Activated CD4-positive, alpha-beta T cell treated with anti-CD3 and anti-CD28 coated beads, Interleukin-2, amount 50 U/mL, for 48 hours (primary cell): ENCODE measurements at places on chromosomes 5 and 9.

DNA sequence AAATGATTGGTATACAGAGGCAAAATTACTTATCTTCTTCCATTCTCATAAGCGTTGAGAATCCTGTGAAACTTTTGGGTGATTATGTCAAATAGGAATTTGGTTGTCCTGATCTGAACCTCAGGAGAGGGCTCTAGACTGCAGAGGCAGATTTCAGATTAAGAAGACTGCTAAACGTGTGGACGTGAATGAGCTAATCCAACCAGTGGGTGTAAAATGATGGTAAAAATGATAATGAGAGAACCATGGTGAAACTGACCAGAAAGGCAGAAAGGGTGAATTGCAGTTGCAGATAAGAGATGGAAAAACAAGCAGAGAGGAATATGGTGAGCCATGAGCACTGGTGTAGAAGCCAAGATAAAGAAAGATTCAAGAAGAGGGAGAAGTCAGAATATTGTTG is 1200.2 kb upstream of the CDH6 start:
- DNase-seq, result no peak

DNA sequence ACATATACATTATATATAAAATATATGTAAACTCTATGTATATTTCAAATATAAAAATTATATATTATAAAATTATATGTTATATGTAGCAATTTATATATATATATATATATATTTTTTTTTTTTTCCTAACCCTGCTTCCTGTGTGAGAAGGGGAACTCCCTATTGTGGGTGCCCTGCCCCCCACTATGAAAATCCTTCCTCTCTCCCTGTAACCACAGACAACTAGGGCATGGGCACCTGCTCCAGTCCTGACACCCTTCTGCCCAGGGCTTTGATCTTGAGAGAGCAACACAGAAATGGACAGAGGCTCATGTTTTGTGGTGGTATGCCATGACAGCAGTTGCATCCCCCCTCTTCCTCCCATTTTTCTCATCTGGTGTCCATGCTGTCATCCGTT is 148.7 kb upstream of the IL12B start:
- DNase-seq, result no peak

DNA sequence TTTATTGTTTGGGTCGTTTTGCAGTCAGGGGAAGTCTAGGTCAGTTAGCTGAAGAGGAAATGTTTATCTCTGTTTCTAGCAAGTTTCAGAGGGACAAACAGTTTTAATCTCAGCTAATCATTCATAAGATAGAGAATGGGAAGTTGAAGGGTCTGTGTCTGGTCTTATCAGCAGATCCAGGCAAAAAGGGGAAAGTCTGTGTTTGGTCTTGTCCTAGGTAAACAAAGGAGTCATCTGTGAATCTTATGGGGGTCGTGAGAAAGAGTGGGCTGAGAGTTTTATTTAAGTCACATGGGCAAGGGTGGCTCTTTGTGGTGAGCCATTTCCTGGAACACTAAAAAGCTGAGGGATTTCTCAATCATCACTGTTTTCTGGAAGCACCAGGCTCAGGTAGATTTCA is 5.6 kb upstream of the SNCAIP start:
- DNase-seq, result no peak

GRCh38 chr9:1469996-1470395 is 419.8 kb downstream of the DMRT2 start:
- no peak for DNase-seq

DNA sequence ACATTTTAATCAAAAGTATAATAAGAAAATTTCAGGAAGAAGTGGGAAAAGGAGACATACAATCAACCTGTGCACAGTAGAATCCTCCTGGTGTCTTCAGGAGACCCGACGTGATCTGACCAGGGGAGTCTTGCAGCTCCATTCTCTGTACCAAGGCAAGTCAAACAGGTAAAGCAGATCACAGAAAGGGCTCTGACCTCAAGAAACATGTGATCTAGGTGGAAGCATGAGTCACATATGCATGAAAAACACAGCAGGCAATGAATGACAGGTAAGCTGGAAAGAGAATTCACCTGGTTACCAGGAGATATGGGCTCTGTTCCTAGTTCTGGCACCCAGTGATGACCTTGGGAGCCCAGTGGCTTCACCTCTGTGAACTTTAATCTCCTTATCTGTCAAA is 19.4 kb upstream of the FABP6 start:
- DNase-seq, result no peak

DNA sequence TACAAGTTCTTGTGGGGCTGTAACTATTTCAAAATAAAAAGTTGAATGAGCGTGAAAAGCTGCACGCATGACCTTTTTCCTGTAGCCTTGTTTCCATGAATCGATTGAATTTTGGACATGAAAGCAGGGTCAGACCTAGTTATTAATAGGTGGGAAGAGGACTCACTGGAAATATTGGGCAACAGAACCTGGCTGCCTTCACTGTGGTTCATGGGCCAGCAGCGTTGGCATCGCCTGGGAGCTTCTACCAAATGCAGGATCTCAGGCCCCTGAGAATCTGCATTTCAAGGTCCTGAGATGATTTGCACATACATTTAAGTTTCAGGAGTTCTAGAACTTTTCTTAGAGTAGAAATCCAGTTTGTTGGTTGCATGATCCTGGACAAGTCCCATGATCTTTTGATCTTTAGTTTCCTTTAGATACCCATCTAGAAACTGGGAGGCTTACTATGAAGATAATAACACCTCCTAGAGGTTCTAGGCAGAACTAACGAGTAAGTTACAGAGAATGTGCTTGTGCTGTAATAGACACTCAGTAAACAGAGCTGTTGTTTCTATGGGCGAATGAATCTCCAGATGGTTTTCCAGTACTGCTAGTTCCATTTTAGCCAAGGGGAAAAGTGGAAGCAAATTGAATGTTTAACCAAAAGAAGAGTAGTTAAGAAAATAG is 12.4 kb downstream of the ANKRD33B start:
- DNase-seq, result no peak

DNA sequence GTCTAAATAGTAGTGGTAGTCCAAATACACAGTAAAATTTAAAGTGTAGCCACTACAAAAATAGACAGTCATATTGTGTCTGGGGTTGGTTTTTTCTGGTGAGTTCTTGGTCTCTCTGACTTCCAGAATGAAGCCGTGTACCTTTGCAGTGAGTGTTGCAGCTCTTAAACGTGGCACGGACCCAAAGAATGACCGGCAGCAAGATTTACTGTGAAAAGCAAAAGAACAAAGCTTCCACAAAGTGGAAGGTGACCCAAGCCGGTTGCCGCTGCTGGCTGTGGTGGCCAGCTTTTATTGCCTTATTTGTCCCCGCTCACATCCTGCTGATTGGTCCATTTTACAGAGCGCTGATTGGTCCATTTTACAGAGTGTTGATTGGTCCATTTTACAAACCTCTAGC is 188.7 kb downstream of the ZNF608 start:
- DNase-seq, result no peak

DNA sequence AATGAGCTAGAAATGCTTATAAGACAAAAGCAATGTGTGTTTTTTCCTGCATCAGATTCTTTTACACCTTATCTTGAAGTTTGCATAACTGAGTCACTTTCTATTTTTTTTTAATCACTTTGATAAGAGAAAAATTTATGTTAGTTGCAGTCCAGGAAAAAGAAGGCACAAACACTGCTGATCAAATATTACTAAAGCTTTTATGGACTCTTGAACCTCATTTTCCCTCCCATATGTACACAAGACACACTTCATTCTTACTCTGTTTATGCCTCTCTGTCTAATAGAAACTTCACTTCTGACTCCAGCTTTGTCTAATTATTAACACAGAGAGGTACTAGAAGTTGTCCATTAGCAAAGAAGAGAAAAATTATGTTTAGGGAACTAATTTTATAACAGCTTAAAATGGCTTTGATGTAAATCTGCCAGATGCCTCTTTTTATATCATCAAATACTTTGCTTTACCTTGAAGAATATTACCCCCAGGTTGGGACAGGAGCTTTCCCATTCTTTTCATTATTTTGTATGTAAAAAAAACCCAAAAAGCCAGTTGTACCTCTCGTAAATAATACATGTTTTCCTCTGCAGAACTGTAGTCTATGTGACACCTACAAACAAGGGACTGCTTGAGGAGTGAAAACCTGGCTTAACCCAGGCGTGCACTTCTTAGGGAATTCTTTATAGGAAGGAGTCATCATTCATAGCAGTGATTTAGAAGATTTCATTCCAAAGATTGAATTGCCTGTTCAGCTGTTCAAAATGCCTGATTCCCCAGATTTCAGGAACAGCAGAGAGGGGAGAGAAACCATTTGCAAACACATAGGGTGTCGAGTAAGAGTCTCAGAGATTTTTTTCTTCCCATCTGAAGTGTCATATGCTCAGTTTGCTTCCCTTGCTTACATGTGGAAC is 72.6 kb downstream of the DAPK1 start:
- DNase-seq, result no peak

- no peak for DNase-seq
These were observed 52.1 kb upstream of the FREM1 start for GRCh38 chr9:14962193-14962882.

DNA sequence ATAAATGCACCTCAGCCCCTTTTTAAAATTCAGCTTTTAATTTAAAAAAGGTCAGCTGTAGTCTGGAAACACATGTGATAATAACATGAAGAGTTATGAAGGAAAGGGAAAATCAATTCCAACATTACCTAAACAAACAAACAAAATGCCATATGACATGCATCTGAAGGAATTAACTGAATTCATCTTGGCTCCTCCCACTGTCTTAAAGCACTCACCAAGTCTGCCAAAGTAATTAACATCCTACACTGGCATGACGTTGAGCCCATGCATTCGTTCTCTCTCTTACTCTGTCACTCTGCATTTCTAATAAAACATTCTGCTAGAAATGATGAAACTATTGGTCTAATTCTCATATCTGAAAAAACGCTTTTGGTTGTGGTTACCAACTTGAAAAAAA is 37.7 kb downstream of the TSSK1B start:
- no peak for DNase-seq

GRCh38 chr5:32460702-32461101 is 16.2 kb upstream of the ZFR start:
- no peak for DNase-seq

GRCh38 chr5:15168358-15168757 is 296.8 kb upstream of the ANKH start:
- no peak for DNase-seq

- DNase-seq, result no peak
These were observed 852.1 kb downstream of the MAT2B start for GRCh38 chr5:164357395-164358033.

- DNase-seq, result no peak
These were observed 56.4 kb downstream of the ALDH7A1 start for GRCh38 chr5:126538579-126538978.

GRCh38 chr9:133235549-133236222 is 26.6 kb upstream of the OBP2B start:
- DNase-seq, result no peak

GRCh38 chr5:151123897-151124751 is 33.5 kb downstream of the ANXA6 start:
- peak; percentile 50 for DNase-seq

- DNase-seq, result no peak
These were observed 106.0 kb upstream of the NMUR2 start for GRCh38 chr5:152511120-152511519.

DNA sequence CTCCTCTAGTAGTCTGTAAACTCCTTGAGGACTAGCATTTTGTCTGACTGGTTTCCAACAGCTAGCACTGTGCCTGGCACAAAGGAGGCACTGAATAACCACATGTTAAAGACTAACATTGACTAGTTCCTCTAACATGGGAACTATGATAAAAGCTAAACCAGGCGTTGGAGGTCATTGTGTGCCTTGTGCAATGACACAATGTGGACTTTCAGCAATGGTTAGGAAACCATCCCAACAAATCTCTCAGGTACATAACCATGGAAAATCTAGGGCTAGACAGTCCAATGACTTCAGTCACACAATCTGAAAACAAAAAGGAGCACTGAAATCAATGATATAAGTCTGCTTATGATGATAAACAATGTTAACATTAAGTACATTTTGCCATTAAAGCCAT is 200.6 kb downstream of the DCP2 start:
- DNase-seq, result no peak

DNA sequence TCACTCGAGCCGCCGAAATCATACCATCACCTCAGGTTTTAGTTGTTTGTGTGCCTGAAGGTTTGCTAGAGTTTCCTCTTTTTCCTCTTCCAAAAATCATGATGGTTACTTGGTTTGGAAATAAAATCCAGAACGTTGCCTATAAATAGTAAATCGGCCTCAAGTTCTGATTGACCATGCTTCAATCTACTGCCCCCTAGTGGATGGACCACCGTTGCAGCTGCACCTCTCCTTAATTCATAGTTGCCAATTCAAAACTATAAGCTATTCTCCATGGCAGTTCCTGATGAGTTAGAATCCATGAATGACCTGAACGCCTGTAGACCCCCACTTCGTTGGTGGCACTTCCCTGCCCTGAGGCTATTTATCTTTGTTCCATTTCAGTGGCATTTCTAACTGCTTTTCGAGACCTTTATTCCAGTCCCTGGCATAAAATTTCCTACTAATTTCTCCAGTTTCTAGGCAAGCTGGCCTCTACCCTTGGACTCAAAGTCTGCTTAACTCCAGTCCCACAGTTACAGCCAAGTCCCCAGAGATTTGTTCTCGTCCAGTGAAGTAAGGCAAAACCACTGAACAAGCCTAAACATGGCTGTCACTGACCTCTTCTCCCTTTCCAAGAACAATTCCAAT is 422.6 kb downstream of the EFNA5 start:
- DNase-seq, result peak; percentile 53

- no peak for DNase-seq
These were observed 424 bp downstream of the INSYN2B start for GRCh38 chr5:169979871-169980270.

- no peak for DNase-seq
These were observed 12.3 kb downstream of the ZSWIM6 start for GRCh38 chr5:61344187-61344944.

DNA sequence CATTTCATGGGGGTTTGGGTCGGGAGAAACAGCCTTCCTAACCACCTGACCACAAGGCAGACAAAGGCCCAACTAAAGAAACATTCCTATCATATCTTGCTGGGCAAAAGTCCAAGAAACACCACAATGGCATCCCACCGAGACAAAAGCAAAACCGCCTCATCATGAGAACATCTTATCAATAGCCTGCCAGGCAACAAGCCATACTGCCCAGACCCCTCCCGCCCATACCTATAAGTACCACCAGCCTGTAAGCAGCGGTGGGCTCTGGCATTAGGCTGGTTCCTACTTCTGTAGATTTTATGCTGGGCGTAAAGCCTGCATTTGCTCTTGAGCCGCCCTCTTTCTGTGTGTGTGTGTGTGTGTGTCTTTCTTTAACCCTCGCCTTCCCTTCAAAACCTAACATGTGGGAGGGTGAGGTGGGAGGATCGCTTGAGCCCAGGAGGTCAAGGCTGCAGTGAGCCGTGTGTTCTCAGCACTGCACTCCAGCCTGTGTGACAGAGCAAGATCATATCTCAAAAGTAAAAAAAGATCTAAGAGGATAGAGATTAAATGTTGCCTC is 56.9 kb downstream of the PDE6A start:
- no peak for DNase-seq

DNA sequence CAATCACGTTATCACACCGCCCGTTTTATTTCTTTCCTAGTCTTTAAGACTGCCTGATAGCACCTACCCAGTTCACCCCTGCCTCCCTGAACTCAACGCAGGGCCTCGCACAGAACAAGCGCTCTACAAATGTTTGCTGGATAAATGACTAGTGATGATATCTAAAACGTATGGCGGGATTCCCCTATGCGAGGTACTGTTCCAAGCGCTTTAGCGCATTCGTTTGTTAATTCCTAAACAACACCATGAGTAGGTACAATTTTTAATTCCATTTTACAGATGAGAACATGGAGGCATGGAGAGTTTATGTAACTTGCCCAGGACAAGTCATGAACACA is 6.6 kb downstream of the POU4F3 start:
- no peak for DNase-seq
